Retinal pigment epithelial cell (primary cell): ENCODE measurements at places on chromosomes 3 and 15.

DNA sequence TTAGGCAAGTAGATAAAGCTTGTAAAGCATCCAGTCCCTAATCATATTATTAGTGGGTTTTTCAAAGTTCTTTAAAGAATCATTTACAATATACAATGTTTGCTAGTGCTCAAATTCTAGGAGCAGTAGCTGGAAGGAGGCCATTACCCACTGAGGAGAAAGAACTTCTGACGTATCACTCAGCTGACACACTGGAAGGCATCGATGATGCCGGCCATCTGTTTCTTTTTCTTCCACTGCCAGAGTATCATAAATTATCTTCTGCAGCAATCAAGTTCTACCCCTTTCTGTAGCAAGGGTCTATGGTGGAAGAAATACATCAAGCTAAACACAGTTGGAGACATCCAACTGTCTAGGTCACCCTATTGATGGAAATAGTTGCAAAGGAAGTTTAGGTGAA, 243.2 kb upstream of the LRRN1 start:
- DNase-seq, result no peak

GRCh38 chr3:49007771-49008528, 759 bp downstream of the WDR6 start:
- DNase-seq, result no peak

DNA sequence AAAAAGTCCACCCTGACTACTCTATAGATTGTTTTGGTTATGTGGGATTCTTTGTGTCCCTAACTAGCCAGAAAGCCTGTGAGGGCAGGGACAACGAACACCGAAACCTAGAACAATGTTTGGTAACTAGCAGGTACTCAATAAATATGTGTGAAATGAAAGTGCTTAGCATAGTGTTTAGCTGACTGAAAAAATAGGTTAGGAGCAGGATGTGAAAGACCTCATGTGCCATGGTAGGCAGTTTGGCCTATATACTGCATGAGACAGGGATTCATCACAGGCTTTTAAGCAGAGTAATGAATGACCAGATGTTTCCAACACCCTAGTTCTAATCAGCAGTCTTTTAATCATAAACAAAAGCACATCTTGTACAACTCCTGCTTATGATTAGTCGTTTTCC, 64.2 kb downstream of the MYO5A start:
- DNase-seq, result no peak

DNA sequence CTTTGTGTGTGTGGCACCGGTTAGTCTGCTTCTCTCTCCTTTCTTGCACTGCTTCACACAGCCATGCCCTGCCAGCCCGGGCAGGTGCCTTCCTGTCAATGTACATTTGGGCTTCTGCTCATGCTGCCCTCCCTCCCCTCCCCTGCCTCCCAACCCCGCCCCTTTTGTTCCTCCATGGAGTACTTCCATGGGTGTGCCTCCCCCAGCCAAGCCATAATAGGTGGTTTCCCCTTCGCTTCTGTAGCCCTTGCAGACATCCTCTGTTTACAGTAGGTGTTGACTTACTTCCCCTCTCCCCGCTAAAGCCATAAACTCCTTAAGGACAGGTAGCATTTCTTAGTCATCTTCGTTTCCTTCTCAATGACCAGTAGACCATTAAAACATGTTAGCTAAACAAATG, 31.8 kb upstream of the CRTC3 start:
- no peak for DNase-seq

DNA sequence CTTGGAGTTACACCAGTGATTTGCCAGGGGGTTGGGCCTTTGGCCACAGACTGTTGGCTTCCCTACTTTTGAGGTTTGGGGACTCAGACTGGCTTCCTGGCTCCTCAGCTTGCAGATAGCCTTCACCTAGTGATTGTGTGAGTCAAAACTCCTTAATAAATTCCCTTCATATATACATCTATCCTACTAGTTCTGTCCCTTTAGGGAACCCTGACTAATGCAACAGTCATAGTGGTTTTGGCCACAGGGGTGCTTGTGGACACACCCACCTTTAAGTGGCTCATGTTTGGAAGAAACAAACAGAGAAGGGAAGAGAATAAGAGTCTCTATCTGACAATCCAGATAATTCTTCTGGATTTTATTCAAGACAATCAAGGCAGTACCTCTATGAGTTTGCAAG, 457.7 kb downstream of the EPHA3 start:
- no peak for DNase-seq

- no peak for DNase-seq
Measured at GRCh38 chr3:4907643-4908432, 71.4 kb upstream of the BHLHE40 start.

- no peak for DNase-seq
Measured at GRCh38 chr3:77456431-77456830, 416.5 kb downstream of the ROBO2 start.
